ENCODE measurements at places on chromosomes 5 and 9.

- no peak for DNase-seq
Observed at GRCh38 chr5:82416512-82416911, 138.4 kb upstream of the RPS23 start.

DNA sequence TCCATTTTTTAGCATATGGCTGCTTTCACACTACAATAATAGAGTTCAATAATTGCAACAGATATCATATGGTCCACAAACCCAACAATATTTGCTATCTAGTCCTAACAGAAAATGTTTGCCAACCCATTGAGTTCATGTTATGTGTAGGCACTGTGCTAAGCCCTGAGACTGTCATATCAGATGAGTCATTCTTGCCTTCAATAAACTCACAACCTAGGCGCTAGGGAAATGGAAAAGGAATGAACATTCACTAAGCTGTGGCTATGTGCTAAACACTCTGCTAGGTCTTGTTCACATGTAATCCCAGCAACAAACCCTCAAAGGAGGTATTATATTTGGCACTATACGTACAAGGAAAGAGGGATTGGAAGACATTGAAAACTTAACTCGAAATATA is 8.4 kb upstream of the TIMD4 start:
- DNase-seq, result no peak

DNA sequence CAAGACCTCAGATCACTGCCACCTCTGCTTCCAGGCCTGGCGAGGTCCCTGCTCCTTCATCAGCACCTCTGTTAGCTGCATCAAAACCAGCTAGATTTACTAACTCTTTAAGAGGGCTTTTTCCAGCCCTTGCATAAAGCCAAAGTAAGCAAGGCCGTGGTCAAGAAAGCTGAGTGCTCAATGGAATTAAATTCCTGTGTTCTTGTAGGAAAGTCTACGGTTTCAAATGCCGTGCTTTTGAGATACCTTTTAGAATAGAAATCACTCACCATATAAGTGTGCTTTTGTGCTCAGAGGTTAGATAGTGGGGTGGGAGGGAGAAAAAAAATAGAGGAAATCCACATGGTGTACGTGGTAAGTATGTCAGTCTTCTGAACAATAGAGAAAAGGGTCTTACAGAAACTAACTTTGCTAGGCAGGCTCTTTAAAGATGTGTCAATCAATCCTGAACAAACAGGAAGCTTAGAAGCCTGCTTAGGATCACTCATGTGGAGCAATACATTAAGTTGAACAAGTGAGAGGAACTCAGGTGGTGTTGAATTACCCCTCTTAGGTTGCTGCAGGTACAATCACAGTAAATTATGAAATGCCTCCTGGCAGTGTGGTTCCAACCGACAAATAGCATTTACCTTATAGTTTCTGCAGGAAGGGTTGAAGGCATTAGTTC is 79.7 kb downstream of the SEMA6A start:
- DNase-seq, result no peak

DNA sequence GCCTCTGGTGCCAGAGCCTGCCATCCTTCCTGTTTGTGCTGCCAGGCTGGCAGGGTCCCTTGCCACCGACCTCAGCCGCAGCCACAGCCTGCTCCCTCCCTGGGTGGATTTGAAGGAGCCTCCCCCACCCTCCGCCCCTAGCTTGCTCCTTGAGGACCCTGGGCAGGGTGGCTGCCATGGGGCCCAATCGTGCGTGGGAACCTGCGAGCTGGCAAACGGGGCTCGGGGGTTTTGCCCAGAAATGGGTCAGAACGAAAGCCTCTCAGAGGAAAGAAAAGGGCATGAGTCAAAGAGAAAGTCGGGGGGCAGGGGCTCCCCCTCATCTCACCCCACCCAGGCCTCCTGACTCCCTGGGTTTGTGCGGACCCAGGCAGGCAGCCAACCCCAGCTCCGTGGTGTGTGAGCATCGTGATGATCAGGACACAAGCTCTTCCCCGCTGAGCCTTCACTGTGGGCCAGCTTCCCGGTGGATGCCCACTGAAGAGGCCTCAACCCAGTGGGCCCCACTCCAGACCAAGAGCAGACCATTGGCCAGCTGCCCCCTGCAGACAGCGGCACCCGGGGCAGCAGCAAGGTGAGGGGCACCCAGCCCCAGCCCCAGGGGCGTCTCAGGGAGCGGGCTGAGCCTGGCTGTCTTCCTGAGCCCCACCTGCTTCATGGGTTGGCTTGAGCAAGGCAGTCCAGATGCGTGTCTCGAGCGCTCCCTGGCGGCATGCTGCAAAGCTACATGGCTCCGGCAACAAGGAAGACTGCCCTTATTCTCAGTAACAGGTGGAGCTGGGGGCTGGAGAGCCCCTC is 3.0 kb upstream of the FUT7 start:
- peak; percentile 88 for DNase-seq

DNA sequence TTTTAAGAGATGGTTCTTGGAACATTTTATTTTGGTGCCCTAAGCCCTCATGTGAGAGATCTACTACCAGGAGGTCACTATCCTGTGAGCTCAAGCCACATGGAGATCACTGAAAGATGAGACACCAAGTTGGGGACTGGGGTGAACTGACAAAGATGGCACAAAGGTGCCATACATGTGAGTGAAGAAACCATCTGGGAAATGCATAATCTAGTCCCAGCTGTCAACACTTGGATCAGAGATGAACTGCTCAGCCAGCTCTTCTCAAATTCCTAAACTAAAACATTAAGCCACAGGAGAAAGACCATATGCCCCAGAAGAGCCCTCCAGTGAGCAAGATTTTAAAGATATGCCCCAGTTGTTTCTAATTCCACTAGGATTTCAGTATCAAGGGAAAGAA is 22.2 kb upstream of the MYOT start:
- DNase-seq, result no peak

GRCh38 chr5:103094737-103095136 is 25.2 kb downstream of the GIN1 start:
- peak; percentile 69 for DNase-seq

- no peak for DNase-seq
Observed at GRCh38 chr5:93603078-93603792, 20.2 kb downstream of the NR2F1 start.

DNA sequence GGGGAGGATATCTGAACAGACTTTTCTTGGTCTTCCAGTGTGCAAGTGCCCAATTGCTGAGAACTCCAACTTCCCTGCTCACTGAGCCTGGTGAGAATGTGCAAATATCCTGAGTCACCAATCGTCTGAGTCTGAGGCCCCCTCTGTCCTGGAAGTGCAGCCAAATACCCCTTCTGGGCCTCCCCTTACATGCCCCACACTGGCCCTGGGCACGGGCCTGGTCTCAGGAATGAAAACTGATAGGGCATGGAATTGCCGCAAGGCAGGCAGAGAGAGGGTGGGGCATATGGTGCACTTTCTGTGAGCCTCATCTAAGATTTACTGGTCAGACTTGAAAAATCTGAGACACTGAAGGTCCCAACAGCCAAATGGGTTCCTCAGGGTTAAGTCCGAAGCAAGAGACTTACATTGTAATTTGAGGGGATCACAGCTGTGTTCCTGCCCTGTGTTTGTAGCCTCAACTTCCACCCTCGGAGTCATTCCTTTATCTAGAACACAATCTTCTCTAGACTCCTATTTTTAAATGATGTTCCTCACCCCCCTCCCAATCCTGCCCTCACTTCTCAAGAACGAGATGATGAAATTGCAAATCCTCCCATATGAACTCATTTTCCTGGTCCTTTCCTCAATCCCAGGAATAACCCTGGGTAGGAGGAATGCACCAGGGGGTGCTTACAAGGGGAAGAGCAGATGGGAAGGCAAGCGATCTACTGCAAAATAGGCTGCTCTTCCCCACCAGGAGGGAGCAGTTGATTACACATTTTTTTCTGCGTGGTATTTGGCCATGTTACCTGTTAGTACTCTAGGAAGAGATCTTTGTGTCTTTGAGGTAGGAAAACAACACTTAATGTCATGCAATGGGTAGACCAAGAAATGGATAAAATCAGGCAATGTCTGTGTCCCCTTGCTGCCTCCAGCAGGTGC is 34.6 kb upstream of the ARHGAP26 start:
- no peak for DNase-seq

All from OCI-M1 (cell line).